Activated T-helper 17 cell treated with anti-CD3 and anti-CD28 coated beads, Interleukin-2, amount 50 U/mL, for 72 hours (primary cell): ENCODE measurements at places on chromosomes 5 and 9. TPM values are rescaled to one million over a fixed set of nuclear protein-coding genes. Genes with fewer than 3 reads are reported as not detected.

GRCh38 chr9:111572950-111573604 lies 26.4 kb downstream of the PTGR1 start:
- no peak for ATAC-seq

- ATAC-seq: no peak
These were observed 103.8 kb downstream of the DMXL1 start for GRCh38 chr5:119174578-119175163.

- ATAC-seq: no peak
These were observed 249.9 kb downstream of the MARCHF11 start for GRCh38 chr5:15929611-15930263.

SLC6A19 gene
- total RNA-seq: not detected
